ENCODE measurements at places on chromosomes 2 and 18.

- DNase-seq, result peak; percentile 76
Measured at GRCh38 chr2:85826990-85827878, 61.6 kb downstream of the ST3GAL5 start.

GRCh38 chr18:25648716-25649260 lies 296.8 kb upstream of the ZNF521 start:
- no peak for DNase-seq

DNA sequence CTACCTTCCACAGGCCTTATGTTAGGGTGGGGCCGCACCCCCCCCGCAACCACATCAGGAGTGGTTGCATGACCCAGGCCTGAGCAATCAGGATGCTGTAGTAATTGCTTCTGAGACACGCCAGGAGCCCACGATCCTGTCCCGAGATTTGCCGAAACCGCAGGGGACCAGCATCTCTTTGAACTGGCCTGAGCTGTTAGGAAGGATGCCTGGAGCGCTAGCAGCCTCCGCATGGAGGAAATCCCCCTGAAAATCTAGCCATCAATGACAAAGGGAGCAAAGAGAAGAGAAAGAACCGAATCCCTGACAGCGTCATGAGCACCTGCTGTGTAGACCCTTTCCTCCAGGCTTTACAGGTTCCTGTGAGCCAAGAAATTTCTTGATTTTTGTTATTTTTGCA lies 8.7 kb upstream of the TEX44 start:
- no peak for DNase-seq

DNA sequence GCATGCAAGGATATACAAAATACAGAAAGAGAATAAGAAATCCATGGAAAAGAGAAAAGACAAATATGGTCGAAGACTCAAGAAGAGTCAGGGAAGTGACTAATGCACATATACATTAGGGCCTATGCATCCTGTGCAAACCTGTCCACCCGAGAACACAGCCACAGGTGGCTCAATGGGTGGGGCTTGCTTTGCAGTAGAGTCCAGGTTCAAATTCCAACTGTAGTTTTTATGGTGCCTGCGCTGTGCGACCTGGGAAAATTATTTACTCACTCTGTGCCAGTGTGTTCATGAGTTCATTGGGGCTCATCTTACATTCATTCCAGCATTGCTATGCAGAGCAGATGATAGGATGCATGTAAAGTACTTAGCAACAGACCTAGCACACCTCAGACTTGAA lies 244.7 kb downstream of the CTNNA2 start:
- no peak for DNase-seq

- no peak for DNase-seq
Measured at GRCh38 chr2:224457408-224458096, 55.6 kb upstream of the FAM124B start.

- no peak for DNase-seq
Measured at GRCh38 chr2:236173729-236174607, 5.8 kb upstream of the GBX2 start.

DNA sequence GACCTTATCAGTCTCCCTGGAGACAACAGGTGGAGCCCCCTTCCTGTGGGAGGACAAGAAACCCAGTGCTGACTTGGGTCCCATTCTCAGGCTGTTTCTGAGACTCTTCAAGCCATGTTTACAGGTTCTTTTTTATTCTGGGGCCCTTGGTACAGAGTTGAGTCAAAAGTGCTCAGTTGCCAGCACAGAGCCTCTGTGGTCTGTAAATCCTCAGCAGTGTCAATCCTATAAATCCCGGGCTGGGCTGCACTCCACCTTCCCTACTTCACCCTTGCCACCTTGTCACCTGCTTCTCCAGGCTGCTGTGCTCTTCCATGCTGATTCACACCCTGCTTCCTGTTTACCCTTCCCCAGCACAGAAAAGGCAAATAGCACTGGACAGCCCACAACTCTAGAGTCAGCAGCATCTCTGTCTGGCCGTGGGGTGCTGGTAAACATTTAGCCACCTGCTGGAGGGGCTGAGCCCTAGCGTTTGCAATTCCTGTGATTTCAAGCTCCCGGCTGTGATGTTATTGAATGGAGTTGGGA lies 74.7 kb downstream of the TNFRSF11A start:
- DNase-seq, result peak; percentile 21

- no peak for DNase-seq
Measured at GRCh38 chr2:161199912-161200701, 39.9 kb downstream of the TANK start.

DNA sequence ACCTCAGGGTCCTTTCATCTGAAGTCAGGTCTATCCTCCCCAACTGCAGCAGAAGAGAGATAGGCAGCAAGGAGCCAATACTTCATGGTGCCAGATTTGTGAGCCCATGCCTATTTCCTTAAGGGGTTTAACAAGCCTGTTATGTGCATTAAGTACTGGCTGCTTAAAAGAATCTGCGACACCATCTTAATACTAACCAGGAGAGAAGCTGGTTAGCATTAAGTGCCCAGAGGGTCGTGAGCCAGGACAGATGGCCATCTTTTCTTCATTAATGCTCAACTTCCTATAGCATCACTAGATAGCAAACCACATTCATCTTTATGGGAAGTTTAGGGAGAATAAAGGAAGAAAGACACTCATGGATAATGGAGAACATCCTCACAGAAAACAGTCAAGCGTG lies 289.1 kb downstream of the ETAA1 start:
- no peak for DNase-seq

DNA sequence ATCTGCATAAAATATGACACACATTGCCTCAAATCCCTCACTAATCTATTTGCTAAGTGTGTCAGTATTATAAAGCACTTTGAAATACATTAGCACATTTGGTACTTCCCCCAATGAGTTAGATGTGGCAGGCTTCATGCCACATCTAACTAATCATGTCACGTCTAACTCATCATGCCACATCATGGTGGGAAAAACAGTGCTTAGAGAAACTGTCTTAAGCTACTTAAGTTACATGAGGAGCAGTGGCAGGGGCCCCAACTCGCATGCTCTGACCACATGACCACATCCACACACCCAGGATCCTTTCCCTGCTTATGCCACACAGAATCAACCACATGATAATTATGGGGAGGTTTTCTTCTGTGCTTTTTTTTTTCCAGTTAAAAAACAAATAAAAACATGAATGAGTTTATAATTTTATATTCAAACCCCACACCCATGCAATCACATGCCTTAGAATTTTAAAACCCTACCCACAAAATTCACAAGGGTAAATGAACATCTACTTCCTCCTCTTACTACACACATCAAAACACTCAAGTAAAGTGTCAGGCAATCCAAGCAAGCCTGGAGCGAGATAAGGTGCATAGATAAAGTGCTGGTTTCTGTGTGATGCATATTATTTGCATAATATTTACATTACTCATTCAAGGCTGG lies 1.6 kb downstream of the ABCA12 start:
- no peak for DNase-seq

DNA sequence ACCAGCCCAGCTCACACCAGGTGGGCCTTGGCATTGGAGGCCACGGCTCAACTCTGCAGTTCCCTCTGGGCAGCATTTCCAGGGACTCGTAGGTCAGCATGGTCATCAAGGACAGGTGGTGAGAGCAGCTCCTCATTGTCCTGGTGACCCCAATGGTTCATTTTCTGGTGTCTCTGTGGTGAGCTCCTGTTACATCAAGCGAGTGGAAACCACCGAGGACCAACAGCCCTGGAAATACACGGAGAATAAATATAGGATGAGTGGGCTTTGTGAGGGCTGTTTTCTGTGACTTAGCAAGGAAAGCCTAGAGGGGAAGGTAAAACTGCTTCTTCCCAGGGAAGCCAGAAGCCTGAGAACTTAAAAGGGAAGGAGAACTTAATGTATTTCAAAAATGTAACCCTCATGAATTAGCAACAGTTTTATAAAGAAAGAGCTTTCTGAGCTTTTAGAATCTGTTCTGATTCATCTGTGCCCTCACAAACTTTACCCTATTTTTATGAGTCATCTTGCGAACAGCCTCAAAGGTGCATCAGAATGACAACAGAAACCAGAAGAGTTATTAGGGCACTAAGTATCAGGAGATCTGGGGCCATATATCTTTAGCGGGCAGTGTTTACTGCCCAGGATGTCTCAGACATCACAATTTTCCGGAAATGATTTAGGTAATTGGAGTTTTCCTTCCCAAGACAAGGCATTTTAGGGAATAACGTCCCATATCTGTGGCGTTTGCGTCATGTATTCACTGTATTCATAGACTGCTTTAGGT lies 18.7 kb downstream of the C2orf92 start:
- no peak for DNase-seq

DNA sequence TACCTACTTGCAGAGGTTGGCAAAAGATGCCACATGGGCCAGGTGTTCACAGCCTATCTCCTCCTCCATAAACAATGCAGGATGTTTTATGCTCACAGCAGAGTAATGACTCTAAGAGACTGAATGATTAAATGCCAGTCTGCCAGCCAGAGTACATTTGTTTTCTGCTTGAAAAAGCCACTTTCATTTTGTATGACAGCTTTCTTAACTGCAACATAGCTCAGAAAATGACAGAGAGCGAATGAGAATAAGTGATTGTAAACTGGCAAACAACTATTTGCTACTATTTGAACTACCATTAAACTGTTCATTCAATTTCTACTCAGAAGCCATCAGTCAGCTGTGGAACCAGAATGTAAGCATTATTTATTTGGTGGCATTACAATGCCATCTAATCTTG lies 50.6 kb upstream of the DCC start:
- DNase-seq, result no peak

- DNase-seq, result peak; percentile 88
Measured at GRCh38 chr2:88600038-88600465, 27.2 kb downstream of the EIF2AK3 start.

DNA sequence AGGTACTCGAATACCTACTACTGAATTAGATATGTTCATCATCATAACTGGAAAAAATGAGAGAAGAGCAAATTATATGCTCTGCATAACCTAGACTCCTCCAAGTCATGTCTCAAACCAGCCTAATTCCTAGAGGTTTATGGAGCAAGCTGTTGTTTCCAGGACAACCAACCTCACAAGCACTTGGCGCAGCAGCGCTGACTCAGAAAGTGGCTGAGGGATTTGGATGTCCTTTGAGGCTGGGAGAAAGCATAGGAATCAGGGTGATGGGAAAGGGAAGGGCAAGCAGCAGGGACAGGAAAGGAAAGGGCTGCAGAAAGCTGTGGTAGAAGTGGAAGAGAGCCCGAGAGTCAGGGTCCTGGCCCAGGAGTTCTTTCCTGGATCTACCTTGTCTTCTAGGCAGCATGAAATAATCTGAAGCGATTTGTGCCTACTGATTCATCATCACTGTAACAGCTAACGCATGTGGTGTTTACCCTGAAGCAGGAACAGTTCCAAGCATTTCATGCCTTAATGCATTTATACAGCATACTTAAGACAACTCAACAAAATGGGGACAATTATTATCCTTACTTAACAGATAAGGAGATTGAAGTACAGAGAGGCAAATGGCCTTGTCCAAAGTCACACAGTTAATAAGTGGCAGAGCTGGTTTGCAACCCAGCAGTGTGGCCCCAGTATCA lies 3.7 kb downstream of the PLEK start:
- no peak for DNase-seq

GRCh38 chr18:79402977-79403722 lies 7.4 kb downstream of the NFATC1 start:
- no peak for DNase-seq

DNA sequence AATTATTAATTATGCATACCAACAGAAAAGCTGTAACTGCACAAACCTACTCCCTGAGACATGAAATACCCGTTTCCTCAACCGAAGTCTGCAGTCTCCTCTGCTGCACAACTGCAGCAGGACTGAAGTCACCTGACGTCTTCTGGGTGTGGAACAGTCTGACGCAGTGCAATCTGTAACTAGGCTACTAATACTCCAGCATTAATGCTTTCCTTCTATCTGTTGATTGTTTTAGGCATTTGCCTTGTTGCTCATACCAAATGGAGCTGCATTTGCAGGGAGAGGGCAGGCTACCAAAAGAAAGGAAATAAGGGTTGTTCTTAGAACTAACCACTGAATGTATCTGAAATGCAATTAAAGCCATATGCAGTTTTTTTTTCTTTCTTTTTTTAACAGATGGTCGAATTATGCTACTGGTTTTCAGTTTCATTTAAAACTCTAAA lies 40.1 kb downstream of the RTN4 start:
- DNase-seq, result no peak

DNA sequence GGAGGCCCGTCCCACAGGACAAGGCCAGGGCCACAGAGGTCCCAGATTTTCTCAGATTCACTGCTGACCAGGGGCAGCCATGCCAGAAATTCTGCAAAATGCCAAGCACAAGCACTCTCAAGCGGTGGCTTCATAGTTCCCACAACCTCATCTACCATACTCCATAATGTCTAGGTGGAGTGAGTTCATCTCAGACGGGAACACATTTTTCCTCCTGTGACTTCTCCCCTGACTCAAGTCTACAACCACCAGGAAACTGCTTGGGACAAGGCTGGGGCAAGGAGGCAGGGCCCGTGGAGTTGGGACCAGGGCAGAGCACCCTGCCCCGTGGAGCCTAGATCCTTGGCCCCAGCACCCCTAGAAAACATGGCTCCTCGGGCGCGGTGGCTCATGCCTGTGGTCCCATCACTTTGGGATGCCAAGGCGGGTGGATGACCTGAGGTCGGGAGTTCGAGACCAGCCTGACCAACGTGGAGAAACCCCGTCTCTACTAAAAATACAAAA lies 150.7 kb upstream of the HAAO start:
- DNase-seq, result no peak

DNA sequence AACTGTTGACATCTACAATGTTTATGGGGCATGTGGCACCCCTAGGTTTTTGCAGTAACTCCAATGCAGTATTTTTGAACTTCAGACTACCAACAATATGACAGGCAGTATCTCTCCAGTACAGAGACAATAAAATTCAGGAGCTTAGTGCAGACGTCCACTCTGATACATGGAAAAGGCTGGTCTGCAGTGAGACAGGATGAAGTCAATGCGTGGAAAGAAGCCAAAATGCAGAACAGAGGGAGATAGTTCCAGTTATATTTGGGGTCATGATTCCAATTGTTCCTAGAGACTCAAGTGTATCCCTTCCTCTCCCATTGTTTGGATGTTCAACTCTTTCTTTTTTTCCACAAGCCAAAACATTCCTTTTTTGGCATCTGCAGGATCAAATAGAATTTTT lies 18.7 kb upstream of the SMAD2 start:
- no peak for DNase-seq

- DNase-seq, result no peak
Measured at GRCh38 chr2:235946590-235946989, 221.6 kb downstream of the GBX2 start.

- DNase-seq, result no peak
Measured at GRCh38 chr18:76451396-76452331, 43.4 kb downstream of the ZNF516 start.

All from HTR-8/SVneo (cell line).